ENCODE measurements at places on chromosomes 3 and 15.

- no peak for DNase-seq
Measured at GRCh38 chr15:43168192-43169107, 16.8 kb upstream of the CCNDBP1 start.

DNA sequence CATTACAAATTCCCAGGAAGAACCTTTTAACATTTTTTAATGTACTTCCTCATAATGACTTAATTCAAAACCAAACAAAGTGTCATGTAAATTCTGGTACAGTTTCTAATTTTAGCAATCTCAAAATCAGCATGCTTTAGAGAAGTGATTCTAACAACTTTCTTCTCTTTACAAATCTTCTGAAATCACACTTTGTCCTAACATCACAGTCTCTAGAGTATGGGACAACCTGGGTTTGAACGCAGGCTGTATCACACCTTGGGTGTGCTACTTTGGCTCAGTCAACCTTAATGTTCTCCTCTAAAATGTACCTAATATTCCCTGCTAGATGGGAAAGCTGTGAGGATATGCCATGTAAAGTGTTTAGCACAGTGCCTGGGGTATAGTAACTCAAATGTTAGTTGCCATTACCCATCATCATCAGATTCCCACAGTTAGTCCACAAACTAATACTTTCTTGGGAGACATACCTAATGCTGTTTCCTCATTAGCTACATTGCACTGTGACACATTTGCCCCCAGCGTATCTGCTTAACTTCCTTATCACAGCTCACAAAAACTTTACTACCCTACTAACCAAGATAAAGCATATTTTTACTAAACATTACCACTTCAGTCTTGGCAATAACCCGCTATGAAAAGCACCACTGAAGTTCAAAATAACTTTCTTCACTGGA is 3.1 kb downstream of the TSPAN3 start:
- no peak for DNase-seq

DNA sequence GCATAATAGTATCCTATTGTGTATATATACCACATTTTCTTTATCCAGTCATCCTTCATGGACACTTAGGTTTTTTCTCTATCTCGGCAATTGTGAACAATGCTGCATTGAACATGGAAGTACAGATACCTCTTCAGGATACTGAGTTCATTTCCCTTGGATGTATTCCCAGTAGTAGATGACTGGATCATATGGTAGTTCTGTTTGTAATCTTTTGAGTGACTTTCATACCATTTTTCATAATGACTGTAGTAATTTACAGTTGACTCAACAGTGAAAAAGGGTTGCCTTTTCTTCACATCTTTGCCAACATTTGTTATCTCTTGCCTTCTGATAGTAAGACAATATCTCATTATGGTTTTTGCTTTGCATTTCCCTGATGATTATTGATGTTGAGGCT is 21.8 kb downstream of the MYH15 start:
- no peak for DNase-seq

DNA sequence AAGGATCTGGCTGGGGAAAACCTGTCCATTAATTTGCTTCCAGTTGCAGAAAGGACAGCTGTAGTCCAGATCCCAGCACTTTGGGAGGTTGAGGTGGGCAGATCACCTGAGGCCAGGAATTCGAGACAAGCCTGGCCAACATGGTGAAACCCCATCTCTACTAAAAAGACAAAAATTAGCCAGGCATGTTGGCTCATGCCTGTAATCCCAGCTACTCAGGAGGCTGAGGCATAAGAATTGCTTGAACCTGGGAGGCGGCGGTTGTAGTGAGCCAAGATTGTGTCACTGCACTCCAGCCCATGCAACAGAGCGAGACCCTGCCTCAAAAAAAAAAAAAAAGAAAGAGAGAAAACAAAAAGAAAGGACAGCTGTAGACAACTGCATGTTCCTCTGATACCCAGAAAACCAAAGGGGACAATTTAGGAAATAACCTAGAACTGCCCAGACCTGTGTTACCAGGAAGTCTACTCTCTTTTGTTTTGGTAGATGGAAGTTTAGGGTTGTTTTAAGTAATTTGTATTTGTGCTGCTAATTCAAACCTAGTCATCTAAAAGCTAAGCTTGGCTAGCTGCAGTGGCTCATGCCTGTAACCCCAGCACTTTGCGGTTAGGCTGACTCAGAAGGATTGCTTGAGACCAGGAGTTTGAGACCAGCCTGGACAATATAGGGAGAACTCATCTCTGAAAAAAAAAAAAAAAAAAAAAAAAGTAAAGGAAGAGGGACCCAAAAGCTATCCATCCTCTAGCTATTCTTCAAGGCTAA is 22.7 kb downstream of the EXD1 start:
- DNase-seq = no peak

DNA sequence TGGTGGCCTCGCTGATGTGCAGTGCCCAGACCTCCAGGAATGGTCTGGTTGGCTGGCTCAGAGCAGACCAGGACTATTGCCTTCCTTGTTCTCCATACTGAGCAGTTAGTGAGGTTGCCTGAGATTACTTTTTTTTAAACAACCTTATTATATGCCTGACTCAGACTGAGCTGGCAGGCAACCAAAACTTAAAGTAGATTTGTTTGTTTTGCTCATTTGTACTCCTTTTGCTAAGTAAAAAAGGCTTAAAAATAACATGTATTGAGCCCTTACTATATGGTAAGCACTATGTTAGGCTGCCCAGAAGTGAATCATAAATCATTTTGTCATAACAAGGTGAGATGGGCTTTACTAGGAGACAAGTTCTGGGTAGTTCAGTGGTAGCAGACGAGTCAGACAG is 92.4 kb downstream of the GHSR start:
- DNase-seq = peak; percentile 25

Data from eye (tissue), 1 donor.